ENCODE measurements at places on chromosomes 3 and 15.

DNA sequence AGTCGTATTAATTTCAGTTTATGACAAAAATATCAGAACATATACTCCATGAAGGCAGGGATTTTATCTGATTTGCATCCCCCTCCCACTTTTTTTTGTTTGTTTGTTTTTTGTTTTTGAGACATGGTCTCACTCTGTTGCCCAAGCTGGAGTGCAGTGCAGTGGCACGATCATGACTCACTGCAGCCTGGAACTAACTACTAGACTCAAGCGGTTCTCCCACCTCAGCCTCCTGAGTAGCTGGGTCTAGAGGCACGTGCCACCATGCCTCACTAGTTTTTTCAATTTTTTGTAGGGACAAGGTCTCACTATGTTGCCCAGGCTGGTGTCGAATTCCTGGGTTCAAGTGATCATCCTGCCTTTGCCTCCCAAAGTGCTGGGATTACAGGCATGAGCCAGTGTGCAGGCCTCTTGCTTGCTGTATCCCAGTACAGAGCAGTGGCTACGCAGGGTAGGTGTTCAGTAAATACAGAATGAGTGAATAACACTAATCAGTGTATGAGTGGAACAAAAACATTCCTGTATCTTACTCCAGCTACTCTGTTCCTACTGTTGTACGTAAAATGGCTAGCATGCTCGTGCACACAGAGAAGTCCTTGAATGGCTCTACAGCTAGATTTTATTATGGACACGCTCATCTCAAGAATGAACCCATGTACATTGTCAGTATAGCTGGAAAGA lies 272.4 kb downstream of the FOXP1 start:
- DNase-seq: no peak

- no peak for DNase-seq
These were observed 47.9 kb upstream of the ZSCAN2 start for GRCh38 chr15:84552896-84553295.

DNA sequence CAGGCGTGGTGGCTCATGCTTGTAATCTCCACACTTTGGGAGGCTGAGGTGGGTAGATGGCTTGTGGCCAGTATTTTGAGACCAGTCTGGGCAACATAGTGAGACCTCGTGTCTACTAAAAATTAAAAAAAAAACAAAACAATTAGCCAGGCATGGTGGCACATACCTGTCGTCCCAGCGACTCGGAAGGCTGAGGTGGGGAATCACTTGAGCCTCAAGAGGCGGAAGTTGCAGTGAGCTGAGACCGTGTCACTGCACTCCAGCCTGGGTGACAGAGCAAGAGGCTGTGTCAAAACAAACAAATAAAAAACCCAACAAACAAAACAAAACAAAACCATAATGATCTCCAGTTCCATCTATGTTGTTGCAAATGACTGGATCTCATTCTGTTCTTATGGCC lies 341.3 kb upstream of the CFAP20DC start:
- DNase-seq: no peak

DNA sequence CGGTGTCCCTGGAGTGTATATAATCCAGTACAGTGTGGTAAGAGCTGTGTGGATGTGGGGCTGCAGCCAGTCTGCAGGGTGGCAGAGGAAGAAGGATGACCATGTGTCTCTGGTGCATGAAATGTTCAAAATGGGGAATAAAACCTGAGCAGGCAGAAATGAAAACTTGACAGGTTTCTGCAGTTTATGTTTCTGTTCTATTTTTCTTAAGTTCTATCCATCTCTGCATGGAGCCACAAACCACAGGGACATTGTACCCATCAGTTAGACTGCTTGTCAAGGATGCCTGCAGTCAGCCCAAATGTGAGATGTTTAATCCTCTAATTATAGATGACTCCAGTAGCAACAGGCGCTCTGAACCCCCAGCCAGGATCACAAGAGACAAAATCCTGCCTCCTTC lies 216.7 kb downstream of the IL20RB start:
- DNase-seq: no peak

GRCh38 chr3:188754267-188754666 lies 417.5 kb upstream of the TPRG1 start:
- DNase-seq: no peak

DNA sequence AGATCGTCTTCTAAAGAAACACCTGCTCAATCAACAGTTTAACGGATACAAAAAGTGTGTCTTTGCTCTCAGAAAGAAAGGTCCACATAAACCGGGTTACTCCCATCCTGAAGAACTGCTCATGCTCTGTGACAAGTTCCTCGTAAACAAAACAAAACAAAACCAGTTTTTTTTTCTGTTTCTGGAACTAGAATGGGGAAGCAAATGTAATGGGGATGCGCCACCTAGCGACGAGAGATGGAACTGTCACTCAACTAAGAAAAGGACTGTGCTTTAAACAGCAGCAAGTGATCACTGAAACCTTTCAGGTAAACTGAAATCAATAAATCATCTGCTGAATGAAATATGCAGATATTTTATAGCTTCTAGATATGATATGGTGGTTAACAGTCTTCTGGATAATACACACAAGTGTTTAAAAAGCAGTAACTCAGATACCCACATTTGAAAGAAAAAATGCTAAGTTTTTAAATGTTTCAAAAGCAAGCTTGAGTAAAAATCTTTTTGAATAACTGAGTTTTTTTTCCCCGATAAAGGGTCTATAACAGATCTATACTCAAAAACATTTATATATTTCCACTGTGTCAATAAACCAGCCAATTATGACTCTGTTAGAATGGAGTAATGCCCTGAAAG lies 10.9 kb downstream of the TM2D3 start:
- no peak for DNase-seq

DNA sequence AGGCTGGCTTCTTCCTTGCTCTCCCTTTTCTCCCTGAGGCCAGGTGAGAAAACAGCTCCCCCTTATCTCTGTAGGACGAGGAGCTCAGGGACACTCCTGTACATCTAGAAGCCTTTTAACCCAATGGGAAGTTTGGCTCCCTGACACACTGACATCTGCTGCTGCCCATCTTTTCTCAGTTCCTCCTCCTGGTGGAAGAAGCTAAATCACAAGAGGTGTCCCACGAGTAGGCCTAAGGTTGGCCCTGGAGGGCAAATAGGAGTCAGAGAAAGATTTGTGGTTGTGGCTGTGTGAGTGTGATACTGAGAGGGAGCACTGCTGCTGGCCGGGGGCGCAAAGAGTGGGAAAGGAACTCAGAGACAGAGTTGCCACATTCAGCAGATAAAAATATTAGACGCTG lies 49.5 kb downstream of the ARHGAP31 start:
- DNase-seq: no peak

DNA sequence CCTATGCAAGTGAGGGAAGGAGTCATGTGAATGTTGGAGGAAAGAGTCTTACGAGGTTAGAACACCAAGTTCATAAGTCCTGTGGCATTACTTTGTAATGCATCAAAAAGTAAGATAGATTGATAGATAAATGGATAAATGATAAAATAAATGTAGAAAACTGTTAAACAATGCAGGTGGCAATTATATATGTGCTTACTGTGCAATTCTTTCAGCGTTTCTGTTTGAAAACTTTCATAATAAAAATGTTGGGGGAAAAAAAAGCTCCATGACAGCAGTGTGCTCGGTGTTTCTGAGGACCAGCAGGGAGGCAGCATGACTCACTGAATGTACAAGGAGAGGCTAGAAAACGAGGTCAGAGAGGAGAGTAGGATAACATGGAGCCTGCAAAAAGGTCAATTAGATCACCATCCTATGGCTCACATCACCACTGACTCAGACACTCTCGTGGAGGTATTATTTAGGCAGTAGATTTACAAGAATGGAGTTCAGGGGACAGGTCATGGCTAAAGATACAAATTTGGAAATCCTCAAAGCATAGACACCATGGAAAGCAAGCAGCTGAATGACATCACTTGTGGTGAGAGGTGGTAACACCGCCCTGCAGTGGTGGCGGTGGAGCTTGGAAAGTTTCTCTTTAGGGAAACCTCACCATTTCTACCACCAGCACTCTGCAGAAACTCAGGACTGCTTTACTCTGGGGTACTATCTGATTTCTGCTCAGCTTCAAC lies 219.8 kb downstream of the CTNNB1 start:
- DNase-seq: no peak

DNA sequence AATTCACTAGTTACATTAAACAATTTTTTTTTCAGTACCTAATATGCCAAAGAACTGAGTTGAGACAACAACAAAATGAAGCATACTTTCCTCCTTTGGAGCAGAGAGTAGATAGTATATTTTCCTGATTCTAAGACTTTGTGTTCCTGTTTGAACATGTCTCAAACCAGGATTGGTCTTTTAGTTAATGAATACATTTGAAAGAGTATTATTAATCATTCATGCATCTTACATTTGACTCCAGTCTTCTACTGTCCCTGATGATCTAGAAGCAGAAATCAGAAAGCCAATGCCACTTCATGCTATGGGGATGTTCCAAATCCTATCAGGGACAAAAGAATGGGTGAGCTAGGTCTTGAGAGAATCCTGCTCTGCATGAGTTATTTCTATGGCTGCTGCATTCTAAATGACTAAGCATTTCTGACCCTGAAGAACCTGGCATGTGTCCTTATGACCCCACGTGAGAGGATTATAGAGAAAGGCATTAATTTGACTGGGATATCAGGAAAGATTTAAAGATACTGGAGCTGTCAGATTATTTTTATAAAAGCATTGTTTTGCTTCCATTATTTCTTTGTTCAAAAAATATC lies 32.9 kb upstream of the MBNL1 start:
- no peak for DNase-seq

DNA sequence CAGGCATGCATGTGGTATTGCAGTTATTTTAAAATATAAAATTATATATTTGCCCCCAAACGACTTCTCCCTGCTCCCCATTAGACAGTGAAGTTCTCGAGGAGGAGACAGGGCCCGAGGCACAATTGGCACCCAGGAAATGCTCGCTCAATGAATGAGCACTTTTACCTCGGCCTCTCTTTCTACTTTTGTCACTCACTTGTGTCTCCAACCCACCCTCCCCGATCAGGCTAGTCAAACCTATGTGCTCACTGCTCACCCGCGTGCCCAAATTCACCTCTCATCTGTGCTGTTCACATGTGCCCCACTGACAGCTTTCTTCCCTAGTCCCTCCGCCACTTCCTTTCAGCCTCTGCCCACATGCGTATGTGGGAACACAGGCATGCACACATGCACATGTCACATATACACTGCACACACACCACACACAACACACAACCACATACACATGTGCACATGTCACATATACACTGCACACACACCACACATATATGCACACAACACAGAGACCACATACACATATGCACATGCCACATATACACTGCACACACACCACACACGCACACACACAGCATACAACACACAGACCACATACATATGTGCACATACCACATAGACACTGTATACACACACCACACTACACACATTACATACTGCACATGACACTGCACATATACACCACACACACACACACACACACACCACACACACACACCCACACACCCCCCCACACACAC lies 46.3 kb upstream of the DLG1 start:
- no peak for DNase-seq

GRCh38 chr15:101035611-101036010 lies 116.5 kb downstream of the LRRK1 start:
- no peak for DNase-seq

GRCh38 chr15:32649342-32649741 lies 7.8 kb downstream of the SCG5 start:
- peak; percentile 15 for DNase-seq

GRCh38 chr3:114213292-114213626 lies 24.1 kb downstream of the ZNF80 start:
- DNase-seq: no peak

GRCh38 chr15:37015035-37015434 lies 85.3 kb downstream of the MEIS2 start:
- no peak for DNase-seq

Data from 8988T (cell line).